ENCODE measurements at places on chromosomes 4 and X.

DNA sequence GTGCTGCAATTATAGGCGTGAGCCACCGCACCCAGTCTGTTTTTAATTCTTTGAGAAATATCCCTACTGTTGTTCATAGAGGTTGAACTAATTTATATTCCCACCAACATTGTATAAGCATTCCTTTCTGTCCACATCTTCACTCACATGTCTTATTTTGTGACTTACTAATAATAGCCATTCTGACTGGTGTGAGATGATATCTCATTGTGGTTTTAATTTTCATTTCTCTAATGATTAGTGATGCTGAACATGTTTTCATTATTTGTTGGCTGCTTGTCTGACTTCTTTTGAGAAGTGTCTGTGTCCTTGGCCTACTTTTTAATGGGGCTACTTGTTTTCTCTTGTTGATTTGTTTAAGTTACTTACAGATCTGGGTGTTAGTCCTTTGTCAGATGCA is 310.9 kb upstream of the MAOA start:
- DNase-seq = no peak

DNA sequence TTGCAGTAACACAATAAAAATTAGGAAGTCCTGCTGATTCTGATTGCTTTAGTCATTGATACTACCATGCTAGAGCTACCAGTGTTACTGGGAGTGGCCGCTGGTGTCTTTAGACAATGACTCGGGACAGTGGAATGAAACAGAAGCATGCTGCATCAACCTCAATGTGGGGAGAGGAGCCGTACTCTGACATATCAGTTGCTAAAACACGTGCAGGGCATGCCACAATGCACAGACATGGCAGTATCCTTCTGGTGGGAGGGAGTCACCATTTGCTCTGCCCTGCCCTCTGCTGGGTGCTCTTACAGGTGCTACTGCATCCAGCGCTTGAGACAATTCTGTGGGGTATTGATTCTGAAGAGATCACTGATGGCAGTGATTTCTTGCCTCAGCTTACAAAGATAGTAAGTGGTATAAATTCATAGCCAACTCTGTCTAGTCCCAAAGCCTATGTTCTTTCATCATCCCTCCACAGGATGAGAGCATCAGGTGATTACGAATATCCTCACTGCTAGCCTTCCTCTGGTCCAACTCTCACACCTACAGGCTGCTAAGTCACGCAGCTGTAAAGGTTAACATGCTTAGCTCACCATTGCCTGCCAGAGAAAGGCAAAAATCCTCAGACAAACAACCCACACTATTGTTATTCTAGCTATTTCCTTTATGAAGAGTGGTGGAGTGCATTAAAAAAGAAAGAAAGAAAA is 43.7 kb downstream of the NSG1 start:
- no peak for DNase-seq

- DNase-seq = no peak
These were observed 528 bp upstream of the SLC25A4 start for GRCh38 chr4:185142564-185142911.

DNA sequence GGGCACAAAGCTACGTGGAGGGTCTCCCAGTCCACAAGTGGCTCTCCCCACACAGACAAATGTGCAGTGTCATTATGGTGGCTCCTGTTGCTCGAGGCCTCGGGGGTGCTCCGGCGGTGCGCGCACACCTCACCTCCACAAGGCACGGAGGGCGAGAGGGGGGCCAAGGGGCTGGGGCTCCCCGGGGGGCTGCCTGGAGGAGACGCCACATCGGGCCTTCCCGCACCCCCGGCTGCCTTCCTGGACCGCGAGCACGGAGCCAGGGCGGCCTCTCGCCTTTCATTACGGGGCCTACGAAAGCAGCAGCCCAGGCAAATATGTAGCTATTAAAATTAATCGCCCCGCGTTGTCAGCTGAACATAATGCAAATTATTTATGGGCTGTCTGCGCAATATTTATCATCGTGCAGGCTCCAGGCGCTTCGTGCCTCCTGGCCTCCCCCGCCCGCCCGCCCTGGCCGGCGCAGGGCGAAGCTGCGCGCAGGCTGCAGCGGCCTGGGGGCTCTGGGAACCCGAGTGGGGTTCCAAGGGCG is 70.8 kb upstream of the BCOR start:
- DNase-seq = peak; percentile 19

- DNase-seq = no peak
These were observed 423.7 kb downstream of the PDGFC start for GRCh38 chr4:156547891-156548290.

DNA sequence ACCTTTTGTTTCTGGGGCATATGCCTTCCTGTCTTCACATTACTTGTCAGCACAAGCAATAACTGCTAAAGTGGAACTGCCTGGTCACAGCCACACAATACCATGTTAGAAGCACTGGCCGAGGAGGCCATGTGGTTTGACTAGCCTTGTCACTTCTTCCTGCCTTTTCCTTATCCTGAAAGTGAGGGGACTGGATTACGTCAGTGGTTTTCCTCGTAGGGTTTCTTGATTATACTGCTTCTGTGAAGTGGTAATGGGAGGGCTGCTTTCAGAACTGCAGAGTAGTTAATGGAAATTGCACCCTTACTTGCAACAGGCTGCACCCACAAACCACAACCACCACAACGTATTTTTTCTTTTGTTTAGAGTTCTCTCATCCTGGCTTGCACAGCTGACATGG is 26.6 kb downstream of the ZRSR2 start:
- DNase-seq = no peak

- DNase-seq = no peak
These were observed 26.2 kb upstream of the GPR173 start for GRCh38 chrX:53022381-53022780.

GRCh38 chr4:106627051-106627450 is 258.5 kb upstream of the GIMD1 start:
- DNase-seq = no peak

DNA sequence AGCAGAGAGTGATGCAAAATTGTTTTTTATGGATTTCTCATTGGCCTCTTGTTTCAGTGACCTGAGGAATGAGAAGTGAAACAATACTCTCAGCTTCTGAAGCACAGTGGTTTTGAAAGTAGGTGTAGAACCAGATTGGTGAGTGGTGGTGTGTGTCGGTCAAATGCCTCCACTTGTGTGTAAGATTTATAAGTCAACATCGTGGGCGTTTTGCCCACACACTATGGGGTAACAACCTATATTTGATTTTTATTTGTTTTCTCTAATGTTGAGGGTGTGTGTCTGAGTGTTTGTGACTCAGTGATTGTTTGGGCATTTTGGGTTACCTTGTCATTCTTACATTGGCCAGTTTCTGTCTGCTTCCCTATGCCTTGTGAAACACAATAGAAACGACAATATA is 23.3 kb downstream of the ADGRL3 start:
- DNase-seq = no peak

DNA sequence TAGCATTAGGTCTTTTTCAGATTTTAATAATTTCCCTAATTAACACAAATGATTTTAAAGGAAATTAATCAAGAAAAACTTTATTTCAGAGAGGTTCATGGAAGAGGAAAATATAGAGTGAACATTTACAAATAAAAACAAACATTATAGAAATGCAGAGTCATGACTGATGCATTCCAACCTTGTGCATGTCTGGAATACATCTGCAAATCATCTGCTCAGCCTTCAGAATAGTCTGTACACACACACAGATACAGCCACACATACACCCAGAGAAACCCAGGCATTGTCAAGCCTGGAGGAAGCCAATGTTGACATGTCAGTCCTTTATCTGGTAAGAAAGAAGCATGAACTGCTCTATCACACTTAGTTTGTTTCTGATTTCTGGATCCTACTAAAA is 61.3 kb upstream of the NFKB1 start:
- no peak for DNase-seq

DNA sequence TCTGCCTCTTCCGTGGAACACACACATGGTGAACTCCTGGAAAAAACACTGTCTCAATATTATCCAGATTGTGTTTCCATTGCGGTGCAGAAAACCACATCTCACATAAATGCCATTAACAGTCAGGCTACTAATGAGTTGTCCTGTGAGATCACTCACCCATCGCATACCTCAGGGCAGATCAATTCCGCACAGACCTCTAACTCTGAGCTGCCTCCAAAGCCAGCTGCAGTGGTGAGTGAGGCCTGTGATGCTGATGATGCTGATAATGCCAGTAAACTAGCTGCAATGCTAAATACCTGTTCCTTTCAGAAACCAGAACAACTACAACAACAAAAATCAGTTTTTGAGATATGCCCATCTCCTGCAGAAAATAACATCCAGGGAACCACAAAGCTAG is 87.9 kb downstream of the TET2 start:
- DNase-seq = no peak

- DNase-seq = no peak
These were observed 28.2 kb upstream of the IGSF1 start for GRCh38 chrX:131317326-131317725.

GRCh38 chr4:15118292-15118691 is 116.0 kb downstream of the CPEB2 start:
- DNase-seq = no peak

- no peak for DNase-seq
These were observed 6.3 kb downstream of the RUFY3 start for GRCh38 chr4:70728091-70728490.

- no peak for DNase-seq
These were observed 1029.7 kb upstream of the TENM3 start for GRCh38 chr4:181213551-181213950.

- no peak for DNase-seq
These were observed 51.7 kb upstream of the PDLIM3 start for GRCh38 chr4:185587030-185587426.

DNA sequence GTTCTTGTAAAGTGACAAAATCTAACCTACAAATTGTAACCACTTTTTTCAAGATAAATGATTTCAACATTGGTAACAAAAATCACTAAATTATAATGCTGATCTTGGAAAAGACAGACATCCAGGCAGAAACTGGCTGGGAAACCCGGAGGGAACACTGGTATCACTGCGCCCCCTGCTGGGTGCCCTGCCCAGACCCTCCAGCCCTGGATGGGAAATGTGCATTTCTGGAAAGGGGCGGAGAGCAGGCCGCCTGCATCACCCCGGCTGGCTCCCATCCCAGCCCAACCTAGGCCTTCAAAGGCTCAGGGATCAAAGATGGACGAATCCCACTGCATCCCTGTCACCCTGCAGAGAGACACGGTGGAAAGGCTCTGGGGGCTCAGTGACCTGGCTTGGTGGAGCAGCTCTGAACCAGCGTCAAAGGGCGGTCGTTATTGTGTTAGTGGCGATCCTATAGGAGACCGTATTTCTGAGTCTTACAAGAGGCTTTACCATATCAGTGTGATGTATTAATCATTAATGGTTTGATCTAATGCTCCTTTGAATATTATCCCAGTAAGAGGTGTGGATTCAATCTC is 37.3 kb downstream of the ACOX3 start:
- DNase-seq = peak; percentile 88

- DNase-seq = no peak
These were observed 54.6 kb upstream of the CITED1 start for GRCh38 chrX:72360326-72360725.

GRCh38 chr4:87659247-87659931 is 9.3 kb downstream of the DMP1 start:
- DNase-seq = no peak

- no peak for DNase-seq
These were observed 243.2 kb downstream of the MGST2 start for GRCh38 chr4:139908636-139909437.

DNA sequence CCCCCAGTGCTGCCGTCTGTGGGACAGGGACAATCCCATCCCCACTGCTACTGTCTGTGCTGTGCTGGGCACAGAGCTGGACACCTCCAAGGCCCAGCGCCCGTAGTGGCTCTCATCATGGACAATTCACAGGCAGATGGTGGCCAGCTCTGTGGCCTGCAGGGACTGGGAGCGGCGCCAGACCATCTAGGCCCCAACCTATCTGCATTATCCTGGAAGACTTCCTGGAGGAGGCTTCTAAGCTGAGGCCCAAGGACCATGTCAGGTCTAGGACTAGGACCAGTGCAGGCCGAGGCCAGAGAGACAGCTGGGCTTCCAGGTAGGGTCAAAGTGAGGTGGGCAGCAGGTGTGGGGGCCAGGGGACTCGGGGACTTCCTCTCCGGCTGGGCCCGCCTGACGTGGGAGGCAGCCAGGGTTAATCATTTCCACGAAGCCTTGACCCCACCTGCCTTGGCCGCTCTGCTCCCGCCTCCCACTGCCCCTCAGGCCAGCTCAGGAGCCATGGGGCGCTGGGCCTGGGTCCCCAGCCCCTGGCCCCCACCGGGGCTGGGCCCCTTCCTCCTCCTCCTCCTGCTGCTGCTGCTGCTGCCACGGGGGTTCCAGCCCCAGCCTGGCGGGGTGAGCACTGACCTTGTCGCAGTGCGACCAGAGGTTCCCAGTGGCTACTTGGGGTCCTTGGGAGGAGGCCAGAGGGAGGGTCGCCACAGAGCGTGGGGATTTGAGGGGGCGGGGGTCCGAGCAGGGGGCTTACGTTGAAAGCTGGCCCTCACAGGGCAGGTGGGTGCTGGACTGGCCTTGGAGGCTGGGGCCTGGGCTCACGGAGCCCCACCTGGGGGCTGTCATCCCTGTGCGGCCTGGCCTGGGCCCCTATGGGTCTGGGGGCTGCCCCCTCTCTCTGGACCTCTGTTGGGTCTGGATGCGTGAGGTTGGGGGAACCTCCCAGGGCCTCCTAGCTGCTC is at the start of gene HGFAC:
HGFAC (plus strand) TSS at position 468 of the 959 bp plus-strand sequence; CDS start at position 502, 34 bp downstream.
- no peak for DNase-seq

DNA sequence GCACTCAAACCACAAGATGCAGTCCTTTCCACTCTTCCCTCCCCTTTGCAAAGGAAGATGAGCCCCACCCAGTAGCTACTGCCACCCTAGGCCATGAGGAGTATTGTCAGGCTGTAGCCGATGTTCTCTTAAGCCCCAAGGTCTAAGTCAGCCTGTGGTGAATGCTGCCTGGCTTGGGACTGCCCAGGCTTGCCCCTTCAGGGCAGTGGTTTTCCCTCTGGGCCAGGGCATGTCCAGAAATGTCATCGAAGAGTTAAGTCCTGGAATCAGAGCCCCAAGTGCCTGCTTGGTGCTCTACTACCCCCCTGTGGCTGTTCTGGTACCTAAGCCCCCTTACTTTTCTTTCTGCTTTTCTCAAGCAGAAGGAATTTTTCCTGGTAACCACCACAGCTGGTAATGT is 11.8 kb upstream of the PGK1 start:
- no peak for DNase-seq

DNA sequence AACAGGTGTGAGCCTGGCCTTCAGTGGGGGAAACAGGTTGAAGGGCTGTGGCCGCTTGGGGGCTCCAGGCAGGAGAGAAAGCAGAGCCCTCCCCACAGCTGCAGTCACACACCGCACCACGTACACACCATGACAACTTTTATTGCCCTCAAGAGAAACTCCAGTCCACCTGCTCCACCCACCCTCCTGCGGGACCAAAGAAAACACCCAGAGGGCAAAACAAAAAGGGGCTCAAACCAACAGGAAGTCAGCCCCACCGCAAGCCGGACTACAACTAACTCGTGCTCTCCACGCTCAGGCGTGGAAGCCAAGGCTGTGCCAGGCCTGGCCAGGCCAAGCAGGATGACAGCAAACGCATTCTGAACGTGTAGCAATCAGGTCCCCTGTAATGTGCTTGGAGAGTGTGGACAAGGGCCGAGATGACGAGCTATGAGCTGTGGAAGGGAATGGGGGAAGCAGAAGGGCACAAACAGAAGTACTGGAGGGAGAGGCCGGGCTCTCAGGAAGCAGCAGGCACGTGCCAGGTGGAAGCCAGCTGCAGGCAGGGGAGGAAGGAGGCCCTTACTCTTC is 12.7 kb downstream of the SLC6A8 start:
- DNase-seq = no peak

Measured in uterus (tissue), 4 donors.